WTC11 (cell line): ENCODE measurements at places on chromosomes 13 and 19. TPM values are rescaled to one million over a fixed set of nuclear protein-coding genes. Genes with fewer than 3 reads are reported as not detected.
A peak's percentile ranks its signal among the peaks of the same experiment; 100 is the strongest.

Gene SYCN
- total RNA-seq = 0.37 to 1.1 TPM (median 0.77 TPM) in 3 replicates

GRCh38 chr19:49469828-49470614, 4.0 kb upstream of the FLT3LG start:
- peaks cover 7% of the 10 kb centered on the region; the same call in 1 of the 2 replicates for H3K27me3 ChIP-seq
- DNase-seq = no peak
- no peak overlapping the region for H3K27ac ChIP-seq
- no peak overlapping the region for H3K4me3 ChIP-seq
- H3K4me1 ChIP-seq = peaks cover 7% of the 10 kb centered on the region

DNA sequence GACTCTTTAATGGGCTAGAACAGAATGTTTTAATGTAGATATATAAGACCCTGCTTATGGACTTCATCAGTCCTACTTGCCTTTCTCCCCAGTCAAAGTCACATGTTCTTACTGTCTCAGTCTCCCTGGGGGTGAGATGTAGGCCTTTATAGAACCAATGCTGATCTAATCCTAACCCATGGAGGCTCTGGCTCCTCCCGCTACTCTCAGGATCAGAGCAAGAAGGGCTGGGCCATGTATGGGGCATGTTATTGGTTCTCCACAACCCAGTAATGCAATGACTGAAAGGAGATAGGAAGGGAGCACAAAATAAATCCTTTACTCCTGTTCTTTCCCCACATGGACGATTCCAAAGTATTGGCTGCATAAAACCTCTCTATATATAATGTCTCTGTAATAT, 82.3 kb downstream of the UGGT2 start:
- H3K4me3 ChIP-seq = no peak overlapping the region
- peaks cover 3% of the 10 kb centered on the region; the same call in 1 of the 2 replicates for H3K4me1 ChIP-seq
- no peak for DNase-seq
- H3K27me3 ChIP-seq = no peaks in the 10 kb centered on the region
- H3K36me3 ChIP-seq = peaks cover 10% of the 10 kb centered on the region

DNA sequence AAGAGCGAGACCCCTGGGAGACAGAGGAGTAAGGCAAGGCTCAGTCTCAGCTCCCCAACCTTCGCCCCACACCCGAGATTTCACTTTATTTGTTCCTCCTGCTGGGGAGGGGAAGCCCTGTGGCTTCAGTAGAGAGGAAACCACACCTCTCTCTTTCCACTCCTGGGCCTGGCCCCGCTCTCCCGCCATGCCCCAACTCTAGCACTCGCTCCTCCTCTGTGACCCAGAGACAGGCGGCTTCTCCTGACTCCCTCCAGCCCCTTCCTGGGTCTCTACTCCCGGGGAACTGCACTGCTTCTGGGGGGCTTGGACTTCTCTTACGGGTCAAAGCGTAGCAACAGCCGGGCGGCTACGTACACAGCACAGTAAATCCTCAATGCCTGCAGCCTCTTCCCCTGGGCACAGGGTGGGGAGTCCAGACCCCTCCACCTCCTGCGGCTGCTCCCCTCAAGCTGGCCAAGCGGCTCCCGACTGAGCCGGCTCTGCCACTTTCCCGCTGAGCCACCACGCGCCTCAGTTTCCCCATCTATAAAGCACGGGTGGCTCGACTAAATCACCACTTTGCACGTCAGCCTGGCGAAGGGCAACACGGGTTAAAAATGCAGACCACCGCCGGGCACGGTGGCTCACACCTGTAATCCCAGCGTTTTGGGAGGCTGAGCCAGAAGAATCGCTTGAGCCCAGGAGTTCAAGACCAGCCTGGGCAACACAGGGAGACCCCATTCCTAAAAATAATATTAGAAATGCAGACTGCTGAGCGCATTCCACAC, 1.4 kb downstream of the RNF126 start:
- H3K27ac ChIP-seq = peak overlapping the region; percentile 86
- no peaks in the 10 kb centered on the region for H3K36me3 ChIP-seq
- no peak for DNase-seq
- peak overlapping the region; percentile 82 for H3K4me3 ChIP-seq
- peaks cover 17% of the 10 kb centered on the region for H3K27me3 ChIP-seq
- peaks cover 20% of the 10 kb centered on the region for H3K4me1 ChIP-seq

- H3K4me1 ChIP-seq = peaks cover 25% of the 10 kb centered on the region
- H3K4me3 ChIP-seq = peak overlapping the region; percentile 30
- DNase-seq = peak; percentile 13
- peaks cover 11% of the 10 kb centered on the region for H3K27me3 ChIP-seq
These were observed 2.1 kb downstream of the ZNF563 start for GRCh38 chr19:12331211-12331941.

DNA sequence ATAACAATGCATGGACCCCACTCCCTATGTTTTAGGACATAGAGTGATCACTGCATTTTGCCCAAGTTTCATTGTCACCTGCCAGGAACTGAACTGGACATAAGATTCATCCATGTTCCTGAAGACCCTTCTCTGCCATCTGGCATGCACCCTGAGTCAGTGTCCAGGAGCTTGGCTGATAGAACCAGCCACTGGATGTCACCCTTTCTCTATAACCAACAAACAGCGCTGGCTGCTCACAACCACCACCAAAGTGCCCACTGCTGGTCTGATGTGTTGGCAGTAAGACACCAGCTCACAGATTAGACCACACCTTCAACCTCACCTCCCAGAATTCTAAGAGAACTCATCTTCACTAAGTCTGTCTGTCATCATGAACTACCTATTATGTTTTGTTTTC, 333.4 kb downstream of the ITGBL1 start:
- H3K27me3 ChIP-seq = no peaks in the 10 kb centered on the region; the same call in 1 of the 2 replicates
- H3K4me1 ChIP-seq = peaks cover 7% of the 10 kb centered on the region
- H3K27ac ChIP-seq = no peak overlapping the region

DNA sequence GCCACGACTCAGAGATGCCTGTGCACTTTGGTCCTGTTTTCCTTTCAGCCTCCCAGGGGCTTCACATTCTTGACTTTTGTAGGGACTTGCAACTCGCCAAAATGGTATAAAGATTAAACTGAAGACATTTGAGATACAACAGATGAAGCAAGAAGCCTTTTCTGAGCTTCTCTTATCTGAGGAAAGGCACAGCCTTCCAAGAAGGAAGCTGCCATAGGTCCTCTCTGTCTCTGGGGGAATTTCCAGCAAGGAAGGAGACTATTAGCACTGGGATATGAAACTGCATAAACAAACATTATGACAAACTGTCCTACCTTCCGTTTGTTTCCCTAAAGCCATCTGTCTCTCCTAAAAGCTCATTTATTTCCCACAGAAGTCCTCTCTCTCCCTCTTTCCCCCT, 39.3 kb downstream of the TGDS start:
- peaks cover 5% of the 10 kb centered on the region; the same call in 1 of the 2 replicates for H3K4me1 ChIP-seq
- no peak overlapping the region for H3K27ac ChIP-seq
- no peak for DNase-seq
- no peaks in the 10 kb centered on the region for H3K36me3 ChIP-seq

DNA sequence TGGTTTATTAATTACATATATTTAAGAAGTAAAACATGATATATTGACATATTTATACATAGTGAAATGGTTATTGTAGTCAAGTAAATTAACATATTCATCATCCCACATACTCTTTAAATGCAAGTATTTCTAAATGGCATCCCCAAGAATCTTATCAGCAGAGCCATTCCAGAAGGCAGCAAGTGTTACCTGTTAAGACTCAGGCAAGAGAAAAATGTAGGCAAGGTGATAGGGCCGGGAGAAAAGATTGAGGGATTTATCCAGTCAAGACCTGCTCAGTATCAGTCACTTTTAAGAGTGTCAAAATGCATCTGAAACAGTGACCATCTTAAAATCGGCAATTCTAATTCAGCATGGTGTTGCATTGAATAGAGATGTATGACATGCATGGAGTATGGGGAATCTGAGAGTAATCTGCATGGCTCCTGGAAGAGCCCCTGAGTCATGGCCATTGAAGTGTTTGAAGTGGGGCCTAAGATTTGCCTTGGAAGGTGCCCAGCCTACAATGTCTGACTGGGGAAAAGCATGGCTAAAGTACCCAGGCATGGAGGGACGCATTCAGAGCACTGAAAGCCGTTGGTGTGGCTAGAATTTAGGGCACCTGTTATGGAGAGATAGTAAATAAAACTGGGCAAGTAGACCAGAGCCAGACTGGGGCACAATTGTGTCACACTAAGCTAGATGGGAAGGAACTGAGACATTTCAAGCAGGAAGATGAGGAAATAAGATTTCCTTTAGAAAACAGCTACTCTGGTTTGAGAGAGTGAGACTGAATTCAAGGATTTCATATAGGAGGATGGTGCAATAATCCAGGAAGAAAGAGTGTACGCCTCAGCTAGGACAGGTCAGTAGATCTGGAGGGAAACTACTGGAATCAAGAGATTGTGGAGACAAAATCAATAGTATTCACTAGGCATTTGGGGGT, 25.0 kb upstream of the C1QTNF9B start:
- DNase-seq = no peak
- no peaks in the 10 kb centered on the region for H3K36me3 ChIP-seq
- H3K27ac ChIP-seq = peak overlapping the region; percentile 73
- H3K4me1 ChIP-seq = peaks cover 21% of the 10 kb centered on the region
- H3K4me3 ChIP-seq = no peak overlapping the region

DNA sequence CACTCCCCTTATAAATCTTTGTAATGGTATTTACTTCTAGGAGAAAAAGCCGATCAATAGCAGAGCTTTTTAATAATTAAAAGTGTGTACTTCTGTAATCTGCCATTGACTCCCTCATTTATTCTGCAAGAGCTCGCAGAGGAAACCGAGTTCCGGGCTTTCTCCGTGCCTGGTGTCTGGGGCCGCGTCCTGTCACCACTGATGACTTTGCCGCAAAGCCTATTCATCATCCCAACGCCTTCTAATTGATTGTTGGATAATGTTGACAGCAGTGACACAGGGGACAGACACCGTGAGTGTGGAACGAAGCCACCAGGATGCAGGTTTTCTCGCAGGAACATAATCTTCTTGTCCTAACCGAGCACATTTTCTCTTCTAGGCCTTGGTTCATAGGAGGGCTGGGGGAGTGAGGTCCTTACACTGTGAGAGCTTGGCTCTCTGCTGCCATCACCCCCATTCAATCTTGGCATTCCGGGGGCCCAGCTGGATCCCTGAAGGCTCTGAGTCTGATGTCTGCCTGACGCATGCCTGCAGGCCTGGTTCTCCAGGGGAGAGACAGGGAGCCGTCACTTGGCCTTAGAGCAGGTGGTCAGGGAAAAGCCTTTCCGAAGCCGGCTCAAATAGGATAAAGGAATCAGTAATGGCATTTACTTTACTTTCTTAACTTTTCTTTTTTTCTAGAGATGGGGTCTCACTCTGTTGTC, 110.3 kb downstream of the KDM4B start:
- peaks cover 22% of the 10 kb centered on the region for H3K36me3 ChIP-seq
- peaks cover 6% of the 10 kb centered on the region for H3K4me1 ChIP-seq
- H3K27ac ChIP-seq = peak overlapping the region; percentile 57; the same call in 1 of the 2 replicates
- H3K27me3 ChIP-seq = no peaks in the 10 kb centered on the region

DNA sequence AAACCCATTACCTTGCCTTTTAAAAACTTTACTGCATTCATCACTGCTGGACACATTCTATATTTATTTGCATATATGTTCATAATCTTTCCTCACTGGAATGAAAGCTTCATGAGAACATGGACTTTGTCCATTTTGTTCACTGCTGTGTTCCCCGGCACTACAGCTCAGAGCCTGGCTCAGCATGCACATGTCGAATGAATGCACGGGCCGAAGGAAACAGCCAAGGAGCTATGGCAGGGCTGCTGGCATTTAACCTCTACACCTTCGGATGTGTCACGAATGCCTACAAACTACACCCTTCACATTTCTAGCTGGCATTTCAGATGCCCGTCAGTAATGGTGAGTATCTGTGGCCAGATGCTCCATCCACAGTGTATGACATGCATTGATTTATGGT, 7.6 kb downstream of the MTIF3 start:
- H3K4me1 ChIP-seq = peaks cover 17% of the 10 kb centered on the region
- H3K27ac ChIP-seq = peak overlapping the region; percentile 65
- peaks cover 12% of the 10 kb centered on the region for H3K36me3 ChIP-seq
- H3K27me3 ChIP-seq = no peaks in the 10 kb centered on the region
- H3K4me3 ChIP-seq = no peak overlapping the region

GRCh38 chr13:22061371-22061805, 390.5 kb downstream of the FGF9 start:
- H3K36me3 ChIP-seq = no peaks in the 10 kb centered on the region
- DNase-seq = no peak
- H3K27me3 ChIP-seq = no peaks in the 10 kb centered on the region
- H3K4me3 ChIP-seq = no peak overlapping the region
- peaks cover 33% of the 10 kb centered on the region for H3K4me1 ChIP-seq

GRCh38 chr13:20669162-20669561, 34.3 kb upstream of the IL17D start:
- H3K27ac ChIP-seq = no peak overlapping the region
- H3K36me3 ChIP-seq = peaks cover 3% of the 10 kb centered on the region; the same call in 1 of the 2 replicates
- no peak overlapping the region for H3K4me3 ChIP-seq
- H3K4me1 ChIP-seq = no peaks in the 10 kb centered on the region

- no peak overlapping the region for H3K27ac ChIP-seq
- H3K27me3 ChIP-seq = peaks cover 24% of the 10 kb centered on the region
- no peak overlapping the region for H3K4me3 ChIP-seq
- no peak for DNase-seq
These were observed 1741.5 kb downstream of the PCDH9 start for GRCh38 chr13:65488606-65489005.

DNA sequence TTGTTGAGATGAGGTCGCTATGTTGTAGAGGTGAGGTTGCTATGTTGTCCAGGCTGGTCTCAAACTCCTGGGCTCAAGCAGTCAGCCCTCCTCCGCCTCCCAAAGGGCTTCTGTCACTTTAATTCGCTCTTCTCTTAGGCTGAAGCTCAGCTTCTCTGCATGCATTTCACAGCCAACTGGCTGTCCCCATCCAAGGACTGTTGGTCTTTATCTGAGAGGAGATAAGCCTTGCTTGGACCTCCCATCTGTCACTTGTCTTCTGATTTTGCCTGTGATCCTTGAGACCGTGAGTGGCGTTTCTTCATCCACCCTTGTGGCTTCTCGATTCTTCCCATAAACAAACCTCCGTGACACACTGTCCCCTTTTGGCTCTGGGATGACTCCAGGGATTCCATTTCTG, 24.4 kb downstream of the CERS1 start:
- peaks cover 26% of the 10 kb centered on the region for H3K27me3 ChIP-seq
- peaks cover 14% of the 10 kb centered on the region for H3K4me1 ChIP-seq
- peak overlapping the region; percentile 34; the same call in 1 of the 2 replicates for H3K27ac ChIP-seq

- H3K27me3 ChIP-seq = peaks cover 25% of the 10 kb centered on the region
- peaks cover 2% of the 10 kb centered on the region; the same call in 1 of the 2 replicates for H3K4me1 ChIP-seq
- no peaks in the 10 kb centered on the region for H3K36me3 ChIP-seq
- DNase-seq = no peak
- H3K4me3 ChIP-seq = no peak overlapping the region
These were observed 6.1 kb downstream of the NAPSA start for GRCh38 chr19:50359328-50359818.
